Uterus (tissue), 4 donors: ENCODE measurements at places on chromosomes 2 and 18. TPM values are rescaled to one million over a fixed set of nuclear protein-coding genes. Genes with fewer than 3 reads are reported as not detected.

Gene DYNAP
- not detected for total RNA-seq

DNA sequence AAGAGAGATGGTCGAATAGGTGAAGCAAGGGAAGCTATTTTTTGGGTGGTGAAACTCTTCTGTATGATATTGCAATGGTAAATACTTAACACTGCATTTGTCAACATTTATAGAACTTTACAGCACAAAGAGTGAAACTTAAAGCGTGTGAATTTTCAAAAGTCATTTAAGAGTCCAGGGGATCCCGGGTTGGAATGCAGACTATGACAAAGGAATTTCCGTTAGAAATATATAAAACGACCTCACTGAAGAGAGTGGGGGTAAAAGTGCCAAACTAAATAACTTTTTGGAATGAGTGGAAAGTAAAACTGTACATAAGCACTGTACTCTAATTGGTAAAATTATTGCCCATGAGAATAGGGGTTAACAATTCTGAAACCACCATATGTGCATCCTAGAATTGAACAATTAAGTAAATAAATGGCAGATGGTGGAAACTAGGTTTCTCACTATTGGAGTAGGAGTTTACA lies 191.0 kb upstream of the FN1 start:
- H3K27me3 ChIP-seq: no peaks in the 10 kb centered on the region
- no peak overlapping the region for H3K27ac ChIP-seq
- no peak for DNase-seq
- no peaks in the 10 kb centered on the region for H3K4me1 ChIP-seq

DNA sequence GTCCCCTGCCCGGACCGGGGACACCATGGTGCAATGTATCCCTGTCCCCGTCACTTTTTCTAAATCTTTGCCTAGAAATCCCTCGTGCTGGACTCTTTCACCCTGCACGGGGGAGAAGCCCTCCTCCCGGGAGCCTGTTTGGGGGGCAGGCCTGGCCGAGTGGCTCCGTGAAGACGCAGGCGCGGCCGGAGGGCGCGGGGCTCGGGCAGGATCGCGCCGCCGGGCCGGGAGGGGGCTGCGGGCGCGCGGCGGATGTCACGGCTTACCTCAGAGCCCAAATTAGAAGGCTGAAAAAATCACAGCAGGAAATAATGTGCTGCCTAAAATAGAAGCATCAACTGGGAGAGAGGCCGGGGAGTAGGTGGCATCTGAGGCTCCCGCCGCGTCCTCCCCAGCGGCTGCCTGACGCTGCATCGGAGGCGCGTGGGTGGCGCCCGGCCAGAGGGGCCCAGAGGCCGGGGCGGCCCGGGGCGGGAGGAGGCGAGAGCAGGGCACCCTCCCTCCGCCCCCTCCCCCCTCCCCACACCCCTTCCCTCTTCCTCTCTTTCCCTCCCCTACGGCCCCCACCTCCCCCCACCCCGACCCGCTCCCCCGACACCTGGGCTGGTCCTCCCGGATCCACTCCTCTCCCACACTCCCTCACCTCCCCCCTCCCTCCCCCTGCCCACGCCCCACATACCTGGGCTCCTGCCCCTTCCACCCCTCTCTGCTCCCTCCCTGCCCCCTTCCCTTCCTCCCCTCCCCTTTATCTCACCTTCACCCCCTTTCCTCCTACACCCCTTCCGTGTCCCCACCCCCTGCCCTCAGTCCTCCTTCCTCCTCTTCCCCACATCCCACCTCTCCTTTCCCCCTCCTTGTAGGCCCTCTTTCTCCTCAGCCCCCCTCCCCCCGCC lies 51.9 kb downstream of the SLC4A1AP start:
- peak overlapping the region; percentile 25 for H3K4me3 ChIP-seq
- H3K27ac ChIP-seq: peak overlapping the region; percentile 86
- no peaks in the 10 kb centered on the region for H3K27me3 ChIP-seq
- H3K4me1 ChIP-seq: no peaks in the 10 kb centered on the region
- DNase-seq: peak; percentile 69
- no peaks in the 10 kb centered on the region for H3K36me3 ChIP-seq

Gene PCARE
- total RNA-seq: not detected

Gene SULT1C2
- total RNA-seq: not detected

- peak overlapping the region; percentile 92 for H3K4me3 ChIP-seq
- no peaks in the 10 kb centered on the region for H3K36me3 ChIP-seq
- DNase-seq: no peak
- no peaks in the 10 kb centered on the region for H3K27me3 ChIP-seq
- H3K4me1 ChIP-seq: peaks cover 7% of the 10 kb centered on the region
These were observed 889 bp downstream of the ZC3H15 start for GRCh38 chr2:186486651-186487647.

Gene DIPK1C
- total RNA-seq: 0.12 TPM

Gene NT5C1B
- not detected for total RNA-seq

- DNase-seq: no peak
- no peaks in the 10 kb centered on the region for H3K27me3 ChIP-seq
- no peaks in the 10 kb centered on the region for H3K4me1 ChIP-seq
- H3K4me3 ChIP-seq: no peak overlapping the region
- no peak overlapping the region for H3K27ac ChIP-seq
These were observed 214.4 kb upstream of the EPAS1 start for GRCh38 chr2:46082531-46083485.
